ENCODE measurements at places on chromosomes 11 and 22. TPM values are rescaled to one million over a fixed set of nuclear protein-coding genes. Genes with fewer than 3 reads are reported as not detected.

The ZP1 gene
- total RNA-seq: not detected

The GLYATL2 gene
- not detected for total RNA-seq

The UCP3 gene
- 0.22 TPM for total RNA-seq

The VPREB1 gene
- total RNA-seq: not detected

The GLB1L2 gene
- total RNA-seq: 0.22 TPM

The C22orf42 gene
- not detected for total RNA-seq

The NXPE2 gene
- total RNA-seq: not detected

The TPBGL gene
- total RNA-seq: not detected

The GPR83 gene
- not detected for total RNA-seq

DNA sequence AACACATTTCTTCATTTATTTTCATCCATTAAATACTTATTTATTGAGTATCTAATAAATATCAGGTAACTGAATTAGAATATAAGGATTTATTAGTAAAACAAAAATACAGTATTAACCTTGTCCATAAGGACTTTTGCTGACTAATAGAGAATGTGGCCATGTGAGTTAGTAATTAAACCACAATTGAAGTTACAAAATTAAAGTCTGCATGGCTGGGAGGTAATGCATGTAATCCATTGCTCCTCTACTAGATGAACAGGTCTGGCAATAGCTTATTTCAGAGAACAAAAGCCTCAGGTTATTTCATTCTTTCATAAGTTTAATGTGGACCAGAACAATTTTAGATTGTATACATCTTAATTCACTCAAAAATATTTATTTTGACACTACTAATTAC lies 9.9 kb upstream of the CARD18 start:
- no peak for DNase-seq

- DNase-seq: peak; percentile 7
Measured at GRCh38 chr11:17498475-17498874, 21.8 kb upstream of the ABCC8 start.

GRCh38 chr11:29984544-29984943 lies 32.3 kb downstream of the KCNA4 start:
- DNase-seq: no peak

- DNase-seq: no peak
Measured at GRCh38 chr11:65014726-65015227, 817 bp downstream of the ARL2 start.

GRCh38 chr11:124122123-124122522 lies 6.9 kb downstream of the VWA5A start:
- no peak for DNase-seq

DNA sequence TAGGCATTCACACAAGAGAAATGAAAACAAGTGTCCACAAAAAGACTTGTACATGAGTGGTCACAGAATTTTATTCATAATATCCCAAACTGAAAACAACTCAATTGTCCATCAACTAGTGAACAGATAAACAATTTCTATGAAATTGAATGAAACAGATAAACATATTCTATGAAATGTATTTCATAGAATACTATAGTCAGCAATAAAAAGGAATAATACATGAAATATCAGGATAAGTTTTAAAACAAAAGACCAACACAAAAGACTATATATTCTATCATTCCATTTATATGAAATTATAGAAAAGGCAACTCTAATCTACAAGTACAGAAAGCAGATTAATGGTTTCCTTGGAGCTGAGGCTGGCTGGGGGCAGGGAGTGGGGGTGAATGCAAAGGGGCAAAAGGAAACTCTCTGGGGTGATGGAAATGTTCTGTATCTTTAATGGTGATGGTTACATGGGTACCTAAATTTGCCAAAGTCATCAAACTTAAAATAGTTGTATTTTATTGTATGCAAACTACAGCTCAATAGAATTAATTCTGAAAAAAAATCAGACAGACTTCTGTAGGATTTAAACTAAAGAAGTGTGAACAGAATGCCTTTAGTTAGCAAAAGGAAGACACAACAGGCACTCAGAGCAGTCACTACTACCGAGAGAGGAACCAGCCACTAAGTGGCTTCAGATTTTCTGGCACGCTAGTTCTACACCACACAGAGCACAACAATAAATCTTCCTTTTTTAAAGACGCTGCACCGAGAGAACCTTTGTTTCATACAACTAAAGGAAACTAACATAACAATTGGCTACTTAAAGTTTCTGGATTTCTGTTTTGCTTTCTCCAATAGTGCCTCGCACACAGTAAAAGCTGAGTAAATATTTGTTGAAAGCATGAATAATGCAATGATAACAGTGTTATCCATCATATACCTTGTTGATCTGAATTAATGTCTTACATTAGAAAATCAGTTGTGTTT lies 15.4 kb downstream of the CCDC34 start:
- DNase-seq: no peak

DNA sequence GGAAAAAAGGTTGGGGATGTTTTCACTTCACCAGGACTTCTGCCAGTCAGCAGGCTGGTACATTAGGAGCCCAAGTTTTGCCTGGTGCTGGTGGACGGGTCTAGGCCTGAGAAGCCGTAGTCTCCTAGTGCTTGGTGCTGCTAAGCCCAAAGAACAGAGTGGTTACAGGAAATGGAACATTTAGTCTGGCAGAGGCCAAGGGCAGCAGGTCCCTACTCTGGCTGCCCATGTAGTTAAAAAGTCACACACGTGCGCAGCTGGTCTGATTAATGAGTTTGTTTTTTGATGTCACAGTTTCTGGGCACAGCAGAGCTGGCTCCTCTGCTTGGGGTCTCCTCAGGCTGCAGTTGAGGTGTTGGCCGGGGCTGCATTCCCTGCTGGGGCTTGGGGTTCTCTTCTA lies 20.6 kb downstream of the BCR start:
- DNase-seq: peak; percentile 53

DNA sequence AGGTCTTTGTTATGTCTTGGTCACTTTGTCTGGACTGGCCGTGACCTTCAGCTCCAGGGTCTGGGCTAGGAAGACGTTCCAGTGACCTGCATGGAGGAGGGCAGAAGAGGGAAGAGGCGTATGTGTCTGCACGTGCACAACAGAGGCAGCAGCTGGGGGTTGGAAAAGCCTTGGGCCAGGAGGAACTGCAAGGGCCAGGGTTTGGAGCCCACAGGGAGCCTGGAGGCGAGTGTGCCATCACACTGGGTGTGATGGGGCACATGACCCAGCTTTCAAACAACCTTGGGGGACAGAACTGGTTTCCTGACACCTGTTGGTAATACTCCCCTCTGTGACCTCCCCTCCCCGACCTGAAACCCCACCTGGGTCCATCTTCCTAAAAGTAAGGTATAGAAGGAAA lies 34.7 kb downstream of the CHRDL2 start:
- no peak for DNase-seq

DNA sequence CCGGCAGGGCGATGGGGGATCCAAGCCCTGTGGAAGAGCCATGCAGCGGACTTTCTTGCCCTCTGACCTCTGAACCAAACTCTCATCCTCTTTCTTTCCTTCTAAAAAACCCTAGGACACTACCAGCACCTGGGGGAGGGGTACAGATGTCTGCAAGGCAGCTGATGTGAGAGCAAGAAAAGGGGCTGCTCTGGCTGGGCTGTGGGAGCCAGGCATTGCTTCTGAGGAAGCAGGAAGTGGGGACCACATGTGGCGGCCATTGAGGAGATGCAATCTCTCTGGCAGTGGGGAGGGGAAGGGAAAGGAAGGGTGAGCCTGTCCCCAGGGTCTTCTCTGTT lies 36.0 kb downstream of the FAM83F start:
- no peak for DNase-seq

GRCh38 chr22:22556995-22557925 lies 1.8 kb downstream of the PRAME start:
- DNase-seq: no peak

- no peak for DNase-seq
Measured at GRCh38 chr11:108663154-108663877, 1.6 kb upstream of the DDX10 start.

DNA sequence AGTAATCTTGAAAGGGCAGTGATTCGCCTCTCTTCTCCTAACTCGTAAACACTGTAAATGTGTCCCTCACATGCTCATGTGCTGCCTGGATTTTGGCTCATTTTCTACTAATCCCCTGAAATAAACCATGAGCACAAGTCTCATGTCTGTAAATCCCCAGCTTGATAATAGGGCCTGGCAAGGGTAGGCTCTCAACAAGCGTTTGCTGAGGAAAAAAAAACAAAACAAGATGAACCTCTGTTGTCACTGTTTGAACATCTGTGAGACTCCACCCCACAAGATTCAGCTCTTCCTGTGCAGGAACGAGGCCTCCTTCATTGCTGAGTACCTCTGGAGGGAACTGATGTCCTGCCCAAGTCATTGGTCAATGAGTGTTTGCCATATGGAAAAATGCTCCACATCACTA lies 4.5 kb upstream of the CYB5R2 start:
- no peak for DNase-seq

DNA sequence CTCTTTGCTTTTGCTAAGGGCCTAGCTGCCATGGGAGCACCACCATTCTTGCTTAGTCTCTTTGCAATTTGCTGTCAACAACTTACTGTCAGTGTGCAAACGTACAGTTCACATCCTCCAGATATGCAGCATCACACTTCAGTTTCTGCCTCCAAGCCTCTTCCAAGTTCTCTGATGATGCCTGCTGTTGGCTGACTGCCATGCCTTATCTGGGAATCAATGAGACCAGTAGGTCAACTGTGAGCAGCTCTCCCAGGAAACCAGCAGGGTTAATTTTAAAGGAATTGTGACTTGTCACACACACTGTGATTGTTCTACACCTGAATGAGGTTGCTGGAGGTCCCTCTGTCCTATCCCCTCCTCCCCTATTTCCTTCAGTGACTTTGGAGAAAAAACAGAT lies 56.0 kb downstream of the COPB1 start:
- DNase-seq: no peak

- DNase-seq: no peak
Measured at GRCh38 chr11:93143186-93143585, 54.6 kb downstream of the SLC36A4 start.

DNA sequence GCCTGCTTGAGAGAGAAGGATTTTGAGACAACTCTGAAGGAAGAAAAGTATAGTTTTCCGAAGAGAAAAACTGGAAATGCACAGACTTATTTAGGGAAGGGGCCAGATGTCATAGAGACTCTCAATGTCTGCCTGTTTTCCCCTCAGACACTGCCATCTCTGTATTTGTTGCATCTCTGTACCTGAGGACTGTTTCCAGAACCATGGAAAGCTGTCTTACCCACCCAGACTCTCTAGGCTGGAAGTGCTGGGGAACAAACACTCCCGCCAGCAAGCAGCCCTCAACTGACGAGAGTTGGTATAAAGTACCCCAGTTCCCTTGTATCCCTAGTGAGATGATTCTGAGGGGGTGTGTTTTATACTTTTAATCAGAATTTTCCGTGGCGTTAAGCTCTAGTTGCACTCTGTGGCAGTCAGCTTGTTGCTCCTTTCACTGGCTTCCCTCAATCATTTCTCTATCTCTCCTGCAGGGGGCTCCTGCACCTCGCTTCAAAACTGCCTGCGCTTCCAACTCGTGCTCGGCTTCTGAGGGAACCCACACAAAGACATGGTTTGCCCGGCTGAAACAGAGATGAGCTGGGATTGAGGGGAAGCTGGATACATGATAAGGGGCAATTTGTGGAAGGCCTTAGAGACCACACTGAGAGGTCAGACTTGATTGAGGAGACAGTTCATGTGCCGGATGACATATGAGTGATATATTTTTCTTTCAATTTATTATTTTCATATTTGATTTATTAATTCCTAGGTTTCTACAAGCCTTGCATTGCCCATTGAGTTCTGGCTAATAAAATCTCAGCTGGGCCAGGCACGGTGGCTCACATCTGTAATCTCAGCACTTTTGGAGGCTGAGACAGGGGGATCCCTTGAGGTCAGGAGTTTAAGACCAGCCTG lies 36.9 kb upstream of the CLPB start:
- peak; percentile 71 for DNase-seq

DNA sequence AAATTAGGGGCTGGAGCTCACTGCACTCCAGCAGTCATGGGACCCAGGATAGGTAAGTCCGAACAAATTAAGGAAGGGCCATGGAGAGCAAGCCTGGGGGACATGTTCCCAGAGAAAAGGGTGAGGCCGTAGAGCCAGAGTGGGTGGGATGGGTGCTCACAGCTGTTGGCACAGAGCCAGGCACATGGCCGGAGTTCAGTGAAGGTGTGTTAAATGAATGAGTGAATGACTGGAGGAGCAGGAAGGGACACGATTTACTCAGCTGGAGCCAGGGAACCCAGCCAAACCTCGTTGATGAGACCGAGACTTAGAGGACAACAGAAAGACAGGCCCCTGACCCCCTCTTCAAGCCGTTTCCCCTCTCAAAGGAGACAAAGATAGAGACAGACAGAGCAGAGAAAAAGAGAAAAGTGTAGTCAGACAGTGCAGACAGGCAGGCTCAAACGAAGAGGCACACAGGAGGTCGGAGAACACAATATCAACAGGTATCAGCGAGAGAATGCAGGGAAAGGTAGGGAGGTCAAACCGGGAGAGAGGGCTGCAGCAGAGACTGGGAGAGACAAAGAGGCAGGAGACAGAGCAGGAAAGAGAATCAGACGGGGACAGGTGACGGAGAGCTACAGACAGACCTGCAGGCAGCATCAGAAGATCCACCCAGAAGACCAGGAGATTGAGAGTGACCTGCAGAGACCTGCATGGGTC lies 590 bp downstream of the SLCO2B1 start:
- DNase-seq: no peak

GRCh38 chr11:70590356-70590991 lies 192.1 kb downstream of the CTTN start:
- DNase-seq: no peak

Data from lung microvascular endothelial cell (primary cell).